ENCODE measurements at places on chromosomes 7 and 10. TPM values are rescaled to one million over a fixed set of nuclear protein-coding genes. Genes with fewer than 3 reads are reported as not detected.

The SYT15B gene
- polyA plus RNA-seq, result not detected

The TFPI2 gene
- polyA plus RNA-seq, result not detected

The TMEM236 gene
- polyA plus RNA-seq, result not detected

DNA sequence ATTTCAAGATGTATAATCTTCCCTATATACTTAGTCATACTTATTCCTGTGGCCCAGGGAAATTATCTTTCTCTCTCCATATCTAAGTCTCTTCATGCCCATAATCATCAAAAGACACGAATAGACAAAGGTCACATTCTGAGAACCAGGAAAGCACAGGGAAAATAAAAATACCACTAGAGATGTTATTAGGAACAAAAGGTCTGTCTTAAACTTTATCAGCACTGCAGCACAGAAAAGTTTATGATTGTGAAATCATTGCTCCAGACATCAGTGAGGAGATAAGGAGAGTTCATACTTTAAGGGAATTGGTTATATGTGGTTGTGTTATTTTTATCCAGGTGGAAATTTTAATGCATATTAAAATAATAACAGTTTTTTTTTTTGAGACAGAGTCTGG lies 974.6 kb upstream of the CELF2 start:
- no peaks in the 10 kb centered on the region for H3K4me1 ChIP-seq
- H3K27me3 ChIP-seq, result no peaks in the 10 kb centered on the region
- no peak for DNase-seq
- H3K36me3 ChIP-seq, result no peaks in the 10 kb centered on the region

DNA sequence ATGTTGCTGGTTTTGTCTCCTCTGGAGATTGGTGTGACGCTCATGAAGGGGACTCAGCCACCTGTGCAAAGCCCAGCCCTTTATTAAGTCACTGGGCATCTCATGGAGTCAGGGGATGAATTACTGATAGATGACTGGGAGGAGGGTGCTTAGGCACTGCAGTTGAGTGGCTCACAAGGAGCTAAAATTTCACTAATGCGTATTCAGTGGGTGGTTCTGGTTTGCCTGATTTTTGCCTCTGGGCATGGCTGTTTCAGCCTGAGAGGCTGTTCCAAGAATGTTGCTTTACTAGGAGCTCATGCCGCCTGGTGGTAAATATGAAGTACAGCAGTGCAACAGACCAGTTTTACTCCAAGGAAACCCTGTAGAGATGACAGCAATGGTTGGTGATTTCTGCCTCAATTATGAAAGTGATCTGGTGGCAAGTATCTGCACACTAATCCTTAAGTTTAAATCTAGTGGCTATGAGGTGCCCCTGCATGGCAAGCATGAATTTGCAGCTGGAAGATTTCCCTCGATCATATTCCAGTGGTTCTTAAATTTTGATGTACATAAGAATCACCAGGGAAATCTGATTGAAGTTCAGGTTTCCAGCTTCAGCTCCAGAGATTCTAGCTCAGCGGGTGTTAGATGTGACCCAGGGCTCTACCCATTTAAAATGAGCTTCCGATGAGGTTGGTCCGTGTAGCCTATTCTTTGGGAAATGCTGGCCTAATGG lies 19.9 kb downstream of the ACTA2 start:
- peaks cover 8% of the 10 kb centered on the region for H3K36me3 ChIP-seq
- no peak overlapping the region for H3K27ac ChIP-seq
- H3K27me3 ChIP-seq, result no peaks in the 10 kb centered on the region
- peaks cover 17% of the 10 kb centered on the region for H3K4me1 ChIP-seq
- peak; percentile 32 for DNase-seq
- H3K4me3 ChIP-seq, result no peak overlapping the region

DNA sequence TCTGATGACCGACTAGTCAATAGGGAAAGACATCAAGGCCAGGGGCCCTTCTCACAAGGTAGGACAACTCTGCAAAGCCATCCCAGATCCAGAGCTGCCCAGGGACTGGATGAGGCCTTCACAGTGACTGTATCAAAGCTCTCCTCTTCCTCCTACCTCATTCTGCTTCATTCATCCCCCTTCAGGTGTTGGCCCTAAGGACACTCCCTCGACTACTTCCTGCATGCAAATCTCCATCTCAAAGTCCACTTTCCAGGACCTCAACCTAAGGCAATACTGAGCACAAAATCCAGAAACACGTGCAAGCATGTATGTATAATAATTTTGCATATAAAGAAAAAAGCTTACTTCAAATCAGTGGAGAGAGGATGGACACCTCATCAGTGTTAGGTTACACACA lies 25.1 kb downstream of the DPY19L1 start:
- DNase-seq, result no peak
- peaks cover 5% of the 10 kb centered on the region for H3K36me3 ChIP-seq
- H3K27me3 ChIP-seq, result no peaks in the 10 kb centered on the region

- H3K4me3 ChIP-seq, result no peak overlapping the region
- H3K36me3 ChIP-seq, result no peaks in the 10 kb centered on the region
- H3K4me1 ChIP-seq, result no peaks in the 10 kb centered on the region
- H3K27ac ChIP-seq, result no peak overlapping the region
- no peak for DNase-seq
- H3K27me3 ChIP-seq, result no peaks in the 10 kb centered on the region
Measured at GRCh38 chr10:20166096-20166675, 350.0 kb downstream of the PLXDC2 start.

- DNase-seq, result no peak
- peaks cover 11% of the 10 kb centered on the region for H3K27me3 ChIP-seq
- H3K36me3 ChIP-seq, result no peaks in the 10 kb centered on the region
- no peak overlapping the region for H3K4me3 ChIP-seq
Measured at GRCh38 chr7:158432369-158433341, 155.0 kb downstream of the PTPRN2 start.

DNA sequence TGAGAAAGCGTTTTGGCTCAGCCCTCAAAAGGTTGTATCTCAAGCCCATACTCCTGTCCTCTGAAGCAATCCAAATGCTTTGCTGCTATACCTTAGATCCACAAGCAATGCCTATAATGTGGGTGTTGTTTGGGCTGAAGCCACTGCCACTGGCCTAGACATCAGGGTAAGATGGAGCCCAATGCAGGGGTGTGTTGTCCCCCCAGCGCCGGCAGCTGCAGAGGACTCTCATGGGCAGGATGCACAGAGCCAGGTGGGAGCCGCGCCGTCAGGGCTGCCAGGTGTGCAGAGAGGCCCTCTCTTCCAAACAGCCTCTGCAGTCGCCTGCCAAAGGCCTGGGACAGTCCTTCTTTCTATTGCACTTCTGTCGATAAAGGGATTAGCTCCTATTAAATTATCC lies 205.2 kb upstream of the SHH start:
- H3K27me3 ChIP-seq, result peaks cover 11% of the 10 kb centered on the region
- H3K36me3 ChIP-seq, result no peaks in the 10 kb centered on the region
- DNase-seq, result no peak
- H3K4me3 ChIP-seq, result no peak overlapping the region
- H3K27ac ChIP-seq, result no peak overlapping the region

All from naive B cell (primary cell).